ENCODE measurements at places on chromosomes 1 and 21.

DNA sequence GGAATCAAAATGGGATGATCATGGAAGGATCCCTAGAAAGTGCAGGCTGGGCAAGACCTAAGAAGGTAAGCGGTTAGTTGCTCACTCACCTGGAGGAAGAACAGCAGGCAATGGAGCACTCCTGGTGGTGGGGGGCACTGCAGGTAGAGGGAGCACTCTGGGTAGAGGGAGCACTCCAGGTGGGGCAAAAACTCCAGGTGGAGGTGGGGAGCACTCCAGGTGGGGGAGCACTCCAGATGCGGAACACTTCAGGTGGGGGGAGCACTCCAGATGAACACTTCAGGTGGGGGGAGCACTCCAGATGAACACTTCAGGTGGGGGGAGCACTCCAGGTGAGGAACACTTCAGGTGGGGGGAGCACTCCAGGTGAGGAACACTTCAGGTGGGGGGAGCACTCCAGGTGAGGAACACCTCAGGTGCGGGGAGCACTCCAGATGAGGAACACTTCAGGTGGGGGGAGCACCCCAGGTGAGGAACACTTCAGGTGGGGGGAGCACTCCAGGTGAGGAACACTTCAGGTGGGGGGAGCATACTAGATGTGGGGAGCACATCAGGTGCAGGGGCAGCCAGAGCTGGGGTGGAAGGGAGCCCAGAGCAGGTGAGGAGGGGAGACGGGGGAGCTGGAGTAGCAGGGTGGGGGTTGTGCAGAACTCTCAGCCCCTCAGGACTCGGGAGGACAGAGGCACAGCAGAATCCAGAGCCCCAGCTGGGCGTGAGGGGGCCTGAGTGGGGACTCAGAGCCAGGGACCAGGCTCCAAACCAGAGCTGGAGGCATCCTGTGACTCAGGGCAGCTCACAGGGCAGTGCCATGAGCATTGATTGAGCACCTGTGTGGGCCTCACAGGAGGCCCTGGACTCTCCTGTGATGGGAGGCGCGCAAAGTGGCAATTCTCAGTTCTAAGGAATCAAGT is 37.7 kb upstream of the COL6A1 start:
- DNase-seq, result no peak

DNA sequence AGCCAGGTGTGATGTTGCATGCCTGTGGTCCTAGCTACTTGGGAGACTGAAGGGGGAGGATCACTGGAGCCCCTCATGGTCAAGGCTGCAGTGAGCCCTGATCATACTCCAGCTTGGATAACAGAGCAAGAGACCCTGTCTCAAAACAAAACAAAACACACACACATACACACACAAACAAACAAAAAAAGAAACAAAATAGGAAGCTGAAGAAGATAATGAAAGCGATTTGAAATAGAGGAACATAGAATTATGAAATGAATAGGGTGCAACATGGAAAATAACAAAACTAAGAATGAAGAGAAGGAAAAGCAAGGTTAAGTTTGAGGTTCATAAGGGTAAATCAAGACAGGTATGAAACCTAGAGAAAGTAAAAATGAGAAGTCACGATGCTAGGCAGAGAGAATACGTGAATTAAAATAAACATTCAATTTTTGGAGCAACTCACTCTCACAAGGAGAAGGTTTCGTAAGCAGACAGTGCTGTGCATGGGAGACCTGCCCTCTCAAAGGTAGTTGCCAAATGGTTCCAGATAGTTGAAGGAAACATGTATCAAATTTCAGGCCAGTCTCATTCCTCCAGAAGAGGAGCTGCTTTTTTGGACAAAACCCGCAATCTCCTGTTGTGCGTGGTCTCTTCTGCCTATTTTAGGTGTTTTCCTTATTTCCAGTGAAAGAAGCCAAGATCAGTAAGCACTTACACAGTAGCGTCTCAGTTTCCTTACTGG is 3.3 kb downstream of the CD46 start:
- no peak for DNase-seq

GRCh38 chr1:89938171-89939055 is 56.5 kb upstream of the ZNF326 start:
- peak; percentile 12 for DNase-seq

DNA sequence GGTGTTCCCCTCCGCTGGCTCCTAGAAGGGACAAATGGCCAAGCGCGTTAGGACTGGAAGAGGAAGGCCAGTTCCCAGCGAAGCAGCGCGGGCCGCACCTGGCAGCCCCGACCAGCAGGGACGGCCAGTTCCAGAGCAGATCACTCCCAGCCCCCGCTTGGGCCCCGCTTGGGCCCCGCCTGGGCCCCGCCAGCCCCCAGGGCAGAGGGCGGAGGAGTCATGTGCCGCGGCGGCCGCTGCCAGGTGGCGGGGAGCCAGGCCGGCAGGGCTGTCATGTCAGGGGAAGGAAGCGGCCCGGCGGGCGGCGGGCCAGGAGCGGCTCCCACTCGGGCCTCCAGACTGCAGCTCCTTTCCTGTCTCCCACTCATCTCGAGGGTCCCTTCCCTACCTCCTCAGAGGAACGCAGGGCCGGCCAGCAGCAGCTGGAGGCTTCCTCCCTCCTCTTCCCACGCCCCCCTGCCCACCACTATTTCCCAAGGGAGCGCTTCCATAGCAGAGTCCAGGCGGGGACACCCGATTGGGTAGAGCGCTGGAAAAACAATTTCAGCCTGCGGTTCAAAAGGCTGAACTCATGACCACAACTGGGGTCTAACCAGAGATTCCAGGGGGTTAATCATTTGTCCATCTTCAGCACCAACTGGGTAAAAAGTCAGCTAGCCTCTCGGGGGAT is 16.5 kb downstream of the ZNF697 start:
- DNase-seq, result peak; percentile 54

- DNase-seq, result no peak
Observed at GRCh38 chr1:8560611-8561544, 243.0 kb downstream of the SLC45A1 start.

DNA sequence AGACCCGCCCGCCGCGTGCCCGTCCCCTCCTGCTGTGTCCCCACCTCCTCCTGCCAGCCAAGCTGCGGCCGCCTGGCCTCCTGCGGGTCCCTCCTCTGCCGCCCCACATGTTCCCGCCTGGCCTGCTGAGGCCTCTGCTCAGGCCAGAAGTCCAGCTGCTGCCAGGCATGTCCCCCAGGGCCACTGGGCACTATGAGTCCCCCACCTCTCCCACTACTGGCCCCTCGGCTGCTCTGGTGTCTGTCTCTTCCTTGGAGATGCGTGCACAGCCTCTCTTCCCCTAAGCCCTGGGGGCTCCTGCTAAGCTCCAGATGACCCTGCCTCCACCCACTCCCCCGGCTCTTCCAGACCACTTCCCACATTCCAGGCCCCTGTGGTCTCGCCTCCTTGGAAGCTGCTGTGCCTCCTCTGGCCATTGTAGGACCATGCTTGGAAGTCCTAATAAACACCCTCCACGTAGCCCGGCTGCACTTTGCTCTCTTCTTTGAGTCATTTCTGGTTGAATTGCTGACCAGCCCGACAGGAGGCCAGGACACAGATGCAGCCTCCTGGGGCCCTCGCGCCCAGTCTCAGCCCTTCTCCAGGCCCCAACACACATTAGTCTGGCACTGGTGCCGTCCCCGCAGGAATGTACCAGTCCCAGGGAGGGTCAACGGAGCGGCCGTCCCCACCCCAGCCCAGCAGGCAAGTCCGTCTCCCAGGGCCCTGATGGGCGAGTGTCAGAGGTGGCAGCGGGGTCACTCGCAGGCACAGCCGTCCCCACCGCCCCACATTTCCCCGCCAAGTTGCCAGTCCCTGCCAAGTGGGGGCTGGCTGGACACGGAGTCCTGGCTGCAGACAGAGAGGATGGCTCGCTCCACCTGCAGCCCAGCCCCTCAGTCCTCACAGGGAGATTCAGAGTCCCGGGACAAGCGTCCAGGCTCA is 1.1 kb downstream of the KRTAP10-12 start:
- DNase-seq, result no peak

DNA sequence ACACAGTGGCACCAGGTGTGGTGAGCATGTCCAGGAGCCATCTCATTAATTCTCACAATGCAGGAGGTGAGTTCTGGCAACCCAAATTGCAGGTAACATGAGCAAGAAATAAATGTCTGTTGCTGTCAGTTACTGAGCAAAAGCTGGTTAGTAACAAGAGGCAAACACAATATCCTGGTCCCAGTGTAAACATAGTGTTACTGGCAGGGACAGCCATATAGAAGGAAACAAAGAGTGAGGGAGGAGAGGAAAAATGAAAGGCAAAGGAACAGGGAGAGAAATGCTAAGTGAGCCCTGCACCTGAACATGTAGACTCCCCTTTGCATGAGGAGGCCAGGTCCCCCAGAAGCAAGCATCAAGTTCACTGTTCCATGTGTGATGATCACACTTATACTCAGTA is 203.6 kb downstream of the TRABD2B start:
- DNase-seq, result no peak

All from anterior cingulate cortex (tissue), 58 donors.